ENCODE measurements at places on chromosomes 4 and X. TPM values are rescaled to one million over a fixed set of nuclear protein-coding genes. Genes with fewer than 3 reads are reported as not detected.

DNA sequence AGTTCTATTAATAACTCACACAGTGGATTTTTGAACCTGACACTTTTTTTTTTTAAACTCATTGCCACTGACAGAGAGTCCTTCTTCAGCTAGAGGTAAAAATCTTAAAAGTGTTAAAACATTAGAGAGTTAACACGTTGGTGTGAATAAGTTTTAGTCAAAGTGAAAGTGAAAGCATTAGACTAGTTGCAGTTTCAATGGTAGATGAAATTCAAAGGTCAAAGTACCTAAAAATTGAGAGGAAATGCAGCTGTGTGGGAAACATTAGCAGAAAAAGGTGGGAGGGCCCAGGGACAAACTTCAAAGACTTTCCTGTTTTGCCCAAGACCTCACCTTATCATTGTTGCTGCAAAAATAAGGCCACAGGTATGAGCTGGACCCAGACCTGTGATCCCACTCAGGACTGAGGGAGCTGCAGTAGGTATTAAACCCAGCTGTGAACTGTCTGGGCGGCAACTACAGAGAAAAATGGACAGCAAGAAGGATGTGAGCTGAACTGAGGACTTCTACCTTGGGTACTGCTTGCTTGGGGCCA lies 17.6 kb upstream of the GABRA4 start:
- no peak for DNase-seq

DNA sequence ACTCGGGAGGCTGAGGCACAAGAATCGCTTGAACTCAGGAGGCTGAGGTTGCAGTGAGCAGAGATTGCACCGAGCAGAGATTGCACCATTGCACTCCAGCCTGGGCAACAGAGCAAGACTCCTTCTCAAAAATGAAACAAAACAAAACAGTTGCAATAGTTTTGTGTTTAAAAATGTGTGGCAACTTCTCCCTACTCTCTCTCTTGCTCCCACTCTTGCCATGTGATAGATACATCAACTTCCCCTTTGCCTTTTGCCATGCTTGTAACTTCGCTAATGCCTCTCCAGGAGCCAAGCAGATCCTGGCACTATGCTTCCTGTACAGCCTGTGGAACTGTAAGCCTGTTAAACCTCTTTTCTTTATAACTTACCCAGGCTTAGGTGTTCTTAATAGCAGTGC lies 52.5 kb upstream of the INTU start:
- DNase-seq, result no peak

RPA4 gene
- 0.58 TPM for total RNA-seq

DNA sequence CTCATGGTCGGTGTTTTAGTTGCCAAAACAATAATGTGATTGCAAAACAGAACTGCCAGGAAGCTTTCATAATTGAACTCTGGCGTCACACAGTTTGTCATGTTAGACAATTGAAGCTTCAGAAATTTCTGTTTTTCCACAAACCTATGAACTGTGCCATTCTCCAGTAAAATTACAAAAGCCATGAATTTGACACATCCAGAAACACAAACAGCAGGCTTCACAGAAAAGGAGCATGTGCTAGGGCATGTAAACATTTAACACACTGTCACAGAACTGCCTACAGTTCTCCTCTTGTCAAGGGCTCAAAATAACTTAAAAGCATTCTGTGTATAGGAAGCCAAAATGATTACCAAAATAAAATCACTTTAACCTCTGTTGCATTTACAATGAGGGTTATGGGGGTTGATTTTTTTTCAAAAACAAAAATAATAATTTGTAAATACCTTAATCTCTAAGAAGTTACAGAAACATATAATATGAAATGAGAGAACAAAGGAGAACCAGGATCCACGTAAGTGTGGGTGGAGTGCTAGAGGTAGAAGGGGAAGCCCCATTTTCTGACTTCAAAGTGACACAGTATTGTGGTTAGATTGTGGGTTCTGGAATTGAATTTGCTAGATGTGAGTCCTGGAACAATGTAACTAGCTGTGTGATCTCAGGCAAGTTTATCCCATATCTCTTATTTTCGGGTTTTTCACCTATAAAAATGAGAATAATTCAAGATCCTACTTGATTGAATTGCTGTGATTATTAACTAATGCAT lies 295.0 kb downstream of the CENPC start:
- no peak for DNase-seq

DNA sequence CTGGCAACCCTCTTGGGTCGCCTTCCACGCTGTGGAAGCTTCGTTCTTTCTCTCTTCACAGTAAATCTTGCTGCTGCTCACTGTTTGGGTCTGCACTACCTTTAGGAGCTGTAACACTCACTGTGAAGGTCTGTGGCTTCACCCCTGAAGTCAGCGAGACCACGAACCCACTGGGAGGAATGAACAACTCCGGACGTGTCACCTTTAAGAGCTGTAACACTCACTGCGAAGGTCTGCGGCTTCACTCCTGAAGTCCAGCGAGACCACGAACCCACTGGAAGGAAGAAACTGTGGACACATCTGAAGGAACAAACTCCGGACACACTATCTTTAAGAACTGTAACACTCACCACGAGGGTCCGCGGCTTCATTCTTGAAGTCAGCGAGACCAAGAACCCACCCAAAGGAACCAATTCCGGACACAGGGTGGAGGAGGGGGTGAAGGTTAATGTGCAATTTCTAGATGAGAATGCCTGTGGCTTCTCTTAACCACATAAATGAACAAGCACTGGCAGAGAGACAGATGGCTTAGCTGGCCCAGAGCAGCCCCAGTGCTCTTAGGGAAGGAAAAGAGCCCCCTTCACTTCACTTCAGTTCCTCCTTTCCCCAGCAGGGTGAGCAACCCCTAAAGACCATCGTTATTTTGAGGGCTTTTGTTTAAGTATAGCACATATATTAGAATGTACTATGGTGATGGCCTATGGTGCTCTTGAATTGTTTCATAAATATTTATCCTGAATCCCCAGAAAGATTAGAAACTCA lies 73.0 kb downstream of the LUZP4 start:
- DNase-seq, result no peak

FATE1 gene
- not detected for total RNA-seq

- DNase-seq, result no peak
Observed at GRCh38 chr4:41935652-41936021, 408 bp downstream of the TMEM33 start.

ENPEP gene
- total RNA-seq, result not detected

DNA sequence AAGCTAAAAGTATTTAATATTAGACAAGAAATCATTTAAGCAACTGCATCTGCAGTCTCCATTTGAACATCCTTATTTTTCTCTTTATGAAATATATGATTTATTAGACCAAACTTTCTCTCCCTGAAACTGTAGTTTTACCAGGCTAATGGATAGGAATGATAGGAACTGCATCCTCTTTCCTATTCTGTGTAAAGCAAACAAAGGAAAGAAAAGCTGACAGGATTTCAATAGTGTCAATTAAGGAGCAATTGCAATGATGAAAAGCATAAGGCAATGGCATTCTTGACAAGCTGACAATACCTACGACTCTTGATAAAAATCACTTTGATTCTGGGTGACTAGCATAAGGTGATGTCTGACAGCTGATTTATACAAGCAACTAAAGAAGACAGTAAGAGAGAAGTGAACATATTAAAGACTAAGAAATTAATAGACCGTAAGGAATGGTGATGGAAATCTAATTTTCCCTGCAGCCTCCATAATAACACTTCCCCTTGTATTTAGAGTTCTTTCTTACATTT lies 502.5 kb downstream of the TECRL start:
- no peak for DNase-seq

- DNase-seq, result no peak
Observed at GRCh38 chr4:71732066-71732465, 51.8 kb downstream of the GC start.

CBLL2 gene
- total RNA-seq, result not detected

- DNase-seq, result no peak
Observed at GRCh38 chr4:139633661-139634060, 32.0 kb upstream of the MGST2 start.

DNA sequence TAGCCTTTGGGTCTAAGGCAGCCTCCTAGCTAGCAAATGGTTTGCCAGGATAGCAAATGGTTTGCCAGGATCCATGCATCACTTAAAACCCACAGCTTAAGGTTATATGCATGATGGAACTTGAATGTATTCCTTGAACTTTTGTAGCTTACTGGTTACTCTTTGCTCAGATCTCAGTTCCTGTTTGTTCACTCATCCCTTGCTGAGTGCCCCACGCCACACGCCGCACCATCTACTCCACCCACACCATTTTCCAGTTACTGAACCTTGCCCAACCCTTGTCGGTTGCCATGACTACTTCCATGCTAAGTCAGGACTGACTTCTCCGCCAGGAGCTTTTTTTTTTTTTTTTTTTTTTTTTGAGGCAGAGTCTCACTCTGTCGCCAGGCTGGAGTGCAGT lies 29.5 kb upstream of the XIAP start:
- no peak for DNase-seq

DNA sequence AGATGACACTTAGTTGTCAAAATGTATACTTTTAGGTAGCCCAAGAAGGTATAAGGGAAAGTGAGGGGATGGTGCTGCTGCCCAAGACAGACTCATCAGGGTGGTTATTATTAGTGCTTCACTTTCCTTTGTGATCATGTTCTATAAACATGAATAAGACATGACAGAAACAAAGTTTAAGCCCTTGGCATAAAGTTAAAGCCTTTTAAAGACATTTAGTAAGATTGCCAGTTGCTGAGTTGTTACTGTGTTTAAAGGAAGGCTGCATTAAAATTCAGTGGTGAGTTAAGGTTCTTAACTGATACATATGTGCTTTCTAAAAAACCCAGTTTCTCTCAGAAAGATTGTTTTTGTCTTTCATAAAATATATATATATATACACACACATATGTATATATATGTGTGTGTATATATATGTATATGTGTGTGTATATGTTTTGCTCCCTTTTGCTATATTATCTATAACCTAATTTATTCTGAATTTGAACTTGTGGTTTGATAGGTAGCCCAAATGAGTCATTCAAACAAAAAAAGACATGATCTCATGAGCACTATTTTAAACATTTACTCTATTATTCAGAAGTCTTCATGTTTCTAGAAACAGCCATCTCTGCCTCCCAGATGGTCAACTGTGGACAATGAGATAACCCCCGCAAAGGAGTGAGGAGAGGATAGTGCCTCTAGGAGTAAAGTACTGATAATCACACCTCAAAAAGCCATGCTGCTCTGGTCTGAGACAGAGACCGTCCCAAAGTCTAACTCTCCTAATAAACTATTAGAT lies 98.1 kb upstream of the OTUD4 start:
- no peak for DNase-seq

TBC1D9 gene
- 0.46 TPM for total RNA-seq

DNA sequence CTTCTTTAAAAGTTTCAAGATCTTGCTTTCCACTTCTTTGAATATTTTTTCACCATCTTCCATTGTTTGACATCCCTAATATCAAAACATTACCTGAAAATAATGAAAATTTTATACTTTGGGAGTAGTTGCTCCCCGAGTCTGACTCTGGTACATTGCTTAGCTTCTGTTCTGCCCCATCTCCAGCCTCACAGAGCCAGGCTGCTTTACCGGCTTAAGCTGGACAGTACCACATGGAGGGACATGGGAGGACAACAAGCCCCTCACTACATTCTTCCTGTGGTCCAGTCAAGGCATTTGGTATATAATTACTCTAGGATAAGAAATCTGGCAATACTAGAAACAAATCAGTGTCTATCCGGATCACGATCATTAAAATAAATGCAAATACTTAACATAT lies 60.2 kb downstream of the UGT8 start:
- no peak for DNase-seq

DNA sequence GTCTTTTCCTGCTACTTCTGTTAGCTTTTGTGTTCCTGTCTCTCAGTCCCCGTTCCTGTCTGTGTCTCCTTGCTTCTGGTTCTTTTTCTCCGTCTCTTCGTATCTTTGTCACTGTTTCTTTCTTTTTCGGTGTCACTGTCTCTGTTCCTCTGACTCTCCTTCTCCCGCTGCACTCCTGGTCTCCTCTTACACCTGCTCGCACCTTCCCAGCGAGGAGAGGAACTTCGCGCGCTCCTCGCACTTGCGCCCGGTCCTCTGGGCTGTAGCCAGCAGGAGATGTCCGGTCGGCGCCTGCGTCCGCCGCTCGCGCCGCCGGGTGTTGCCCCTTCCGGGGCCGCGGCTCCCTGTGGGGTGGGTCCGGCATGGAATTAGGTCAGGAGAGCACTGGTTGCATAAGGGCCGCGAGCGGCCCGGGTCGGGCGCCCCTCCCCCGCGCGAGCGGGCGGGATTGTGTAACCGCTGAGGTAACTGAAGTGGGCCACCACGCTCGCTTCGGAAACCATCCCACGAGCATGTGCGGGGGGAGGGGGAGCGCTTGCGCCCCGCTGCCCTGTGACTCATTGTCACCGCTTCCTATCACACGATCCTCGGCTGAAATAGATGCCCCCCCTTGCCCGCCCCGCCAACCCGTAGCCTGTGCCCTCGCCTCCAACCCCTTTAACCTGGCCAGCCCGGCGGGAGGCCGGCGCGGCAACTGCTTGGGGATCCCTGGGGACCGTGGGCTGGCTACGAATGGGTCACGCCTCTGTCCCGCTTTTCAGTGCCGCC lies 1.6 kb downstream of the LONRF3 start:
- peak; percentile 45 for DNase-seq

DNA sequence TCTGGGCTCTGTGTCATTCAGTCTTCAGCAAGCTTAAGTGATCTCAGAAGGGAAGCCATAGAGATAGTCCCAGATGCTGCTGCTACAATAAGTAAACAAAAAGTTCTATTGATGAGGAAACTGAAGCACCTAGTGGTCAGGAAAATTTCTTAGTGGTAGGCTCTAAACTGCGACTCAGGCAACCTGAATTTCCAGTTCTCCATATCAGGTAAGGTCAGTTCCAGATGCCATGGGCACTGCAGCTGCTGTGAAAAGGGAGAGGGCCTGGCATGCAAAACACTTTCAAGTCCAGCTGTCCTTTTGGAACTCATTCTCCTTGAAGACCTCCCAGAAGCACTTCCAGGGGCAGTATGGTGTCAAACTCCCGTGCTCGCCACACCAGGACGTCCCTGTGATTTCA lies 46.2 kb downstream of the REELD1 start:
- DNase-seq, result no peak

DNA sequence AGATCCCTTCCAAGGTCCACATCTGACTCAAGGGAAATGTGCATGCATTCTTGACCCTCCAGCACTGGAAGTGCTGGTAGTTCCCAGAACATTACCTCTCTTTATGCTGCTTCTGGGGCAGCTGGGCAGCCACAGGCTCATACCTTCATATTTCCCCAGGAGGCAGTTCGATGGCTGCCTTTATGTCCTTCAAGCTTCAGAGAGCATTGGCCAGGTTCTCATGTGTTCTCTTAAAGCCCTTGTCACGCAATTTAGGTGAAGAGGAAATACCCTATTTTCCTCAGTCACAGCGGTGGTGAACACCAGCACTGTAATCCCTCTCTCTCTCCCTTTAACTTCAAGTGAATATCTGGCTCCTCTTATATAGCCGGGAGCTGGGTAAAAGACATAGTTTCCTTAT lies 134.3 kb downstream of the MID1IP1 start:
- DNase-seq, result no peak

Measured in CD8-positive, alpha-beta memory T cell (primary cell).